ENCODE measurements at places on chromosomes 3 and 15. TPM values are rescaled to one million over a fixed set of nuclear protein-coding genes. Genes with fewer than 3 reads are reported as not detected.

DNA sequence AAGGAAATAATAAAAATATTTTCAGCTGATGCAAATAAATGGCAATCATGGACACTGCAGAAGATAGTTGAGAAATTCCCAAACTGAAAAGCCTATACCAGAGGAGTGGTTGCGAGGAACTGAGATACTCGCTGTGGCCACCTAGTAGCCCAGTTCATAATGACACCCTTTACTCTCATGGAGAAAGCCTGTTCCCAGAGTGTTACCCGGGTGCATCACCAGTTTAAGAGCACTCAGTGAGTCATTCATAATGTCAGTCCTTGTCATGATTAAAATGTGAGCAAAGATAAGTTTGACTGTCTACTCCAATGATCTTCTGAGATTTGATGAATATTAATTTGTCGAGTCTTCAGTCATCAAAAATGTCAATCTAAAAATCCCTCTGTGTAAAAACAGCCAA lies 138.4 kb upstream of the LRRC3B start:
- no peak overlapping the region for H3K27ac ChIP-seq
- no peak for DNase-seq
- H3K4me3 ChIP-seq, result no peak overlapping the region
- H3K4me1 ChIP-seq, result no peaks in the 10 kb centered on the region

DNA sequence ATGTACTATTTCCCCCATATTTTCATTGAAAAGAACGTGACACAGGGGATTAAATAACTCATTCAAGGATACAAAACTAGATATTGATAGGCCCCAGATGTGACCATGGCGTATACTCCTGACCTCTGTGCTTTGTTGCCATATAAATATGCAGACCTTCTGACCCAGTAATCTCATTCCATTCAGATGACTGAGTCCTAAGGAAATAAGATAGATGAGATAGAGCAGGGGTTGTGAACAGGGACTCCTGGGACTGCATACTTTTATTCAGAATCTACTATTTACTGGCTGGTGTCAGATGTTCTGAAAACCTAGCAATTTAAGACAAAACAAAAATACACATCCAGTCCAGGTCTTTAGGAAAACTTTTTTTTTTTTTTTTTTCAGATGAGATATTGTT lies 139.2 kb upstream of the MANF start:
- no peak for DNase-seq
- no peak overlapping the region for H3K4me3 ChIP-seq
- no peak overlapping the region for H3K27ac ChIP-seq

DNA sequence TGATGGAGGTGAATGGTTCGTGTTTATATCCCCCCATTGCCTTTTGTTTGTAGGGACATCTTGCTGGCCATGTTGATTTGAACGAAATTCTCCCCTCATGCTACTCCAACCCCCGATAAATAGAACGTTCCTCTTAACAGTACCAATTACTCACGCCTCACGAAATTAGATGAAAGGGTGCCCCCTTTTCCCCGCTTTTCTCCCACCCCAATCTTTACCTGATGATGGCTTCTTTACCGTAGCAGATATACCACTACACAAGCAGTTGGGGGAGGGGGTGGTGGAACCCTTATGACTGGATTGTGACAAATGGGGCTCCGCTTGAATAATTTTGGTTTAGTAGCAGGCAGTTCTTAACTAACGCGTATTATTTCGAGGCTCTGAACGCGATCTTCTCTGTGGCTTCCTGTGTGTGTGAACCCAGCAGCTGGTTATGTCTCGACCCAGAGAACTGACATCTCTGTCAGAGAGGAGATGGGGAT lies 1.1 kb downstream of the PIAS1 start:
- peak overlapping the region; percentile 94 for H3K27ac ChIP-seq
- DNase-seq, result peak; percentile 85
- peaks cover 2% of the 10 kb centered on the region for H3K27me3 ChIP-seq

The BTLA gene
- total RNA-seq, result 33.7 TPM

The CPN2 gene
- not detected for total RNA-seq

DNA sequence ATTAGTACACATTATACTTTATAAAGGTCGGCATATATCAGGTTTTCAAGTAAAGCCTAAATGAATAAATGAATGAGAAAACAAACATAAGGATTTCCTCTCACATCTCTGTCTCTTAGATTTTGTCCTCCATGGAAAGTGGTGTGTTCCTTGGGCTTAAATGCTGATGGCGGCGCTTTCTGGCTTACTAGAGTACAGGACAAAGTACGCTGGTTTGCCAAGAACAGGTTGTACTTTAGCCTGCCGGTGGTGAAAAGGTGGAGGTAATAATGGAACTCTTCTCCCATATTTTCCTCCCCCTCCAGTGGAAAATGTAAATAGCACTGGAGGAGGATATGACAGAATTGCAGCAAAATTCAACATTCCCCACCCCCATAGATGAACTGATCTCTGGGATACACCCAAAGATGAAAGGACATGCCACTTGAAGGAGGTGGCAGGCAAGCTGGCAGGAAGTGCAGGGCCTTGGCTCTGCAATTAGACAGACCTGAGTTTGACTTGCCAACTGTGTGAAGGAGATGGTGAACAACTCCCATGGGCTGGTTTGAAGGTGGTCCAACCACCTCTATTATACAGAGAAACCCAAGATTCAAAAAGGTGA lies 29.3 kb downstream of the CEP152 start:
- H3K27ac ChIP-seq, result no peak overlapping the region
- no peaks in the 10 kb centered on the region for H3K27me3 ChIP-seq
- H3K4me3 ChIP-seq, result no peak overlapping the region
- H3K36me3 ChIP-seq, result peaks cover 43% of the 10 kb centered on the region
- no peaks in the 10 kb centered on the region for H3K4me1 ChIP-seq

GRCh38 chr3:184648636-184649035 lies 63.2 kb downstream of the MAGEF1 start:
- H3K27ac ChIP-seq, result no peak overlapping the region
- no peaks in the 10 kb centered on the region for H3K36me3 ChIP-seq
- DNase-seq, result no peak
- H3K27me3 ChIP-seq, result peaks cover 5% of the 10 kb centered on the region

DNA sequence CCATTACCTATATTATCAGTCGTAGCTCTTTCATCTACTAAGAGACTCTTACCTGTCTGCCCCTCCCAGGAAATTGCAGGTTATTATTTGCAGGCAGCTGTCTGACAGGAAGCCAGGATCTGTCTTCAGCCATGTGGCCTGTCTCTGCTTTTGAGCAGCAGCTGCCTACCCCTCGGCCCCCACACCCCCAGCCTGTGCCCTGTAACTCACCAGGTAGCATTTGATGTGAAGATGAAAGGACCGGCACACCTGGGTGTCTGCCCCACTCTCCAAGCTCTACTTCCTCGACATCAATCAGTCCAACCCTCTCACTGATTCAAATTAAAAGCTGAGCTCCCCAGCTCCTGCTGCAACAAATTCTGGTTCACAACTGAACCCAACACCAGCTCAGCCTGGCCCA lies 197.2 kb upstream of the CTNNB1 start:
- DNase-seq, result no peak
- H3K4me3 ChIP-seq, result no peak overlapping the region
- no peak overlapping the region for H3K27ac ChIP-seq
- no peaks in the 10 kb centered on the region for H3K4me1 ChIP-seq
- no peaks in the 10 kb centered on the region for H3K36me3 ChIP-seq

The CCDC191 gene
- 0.66 TPM for total RNA-seq

DNA sequence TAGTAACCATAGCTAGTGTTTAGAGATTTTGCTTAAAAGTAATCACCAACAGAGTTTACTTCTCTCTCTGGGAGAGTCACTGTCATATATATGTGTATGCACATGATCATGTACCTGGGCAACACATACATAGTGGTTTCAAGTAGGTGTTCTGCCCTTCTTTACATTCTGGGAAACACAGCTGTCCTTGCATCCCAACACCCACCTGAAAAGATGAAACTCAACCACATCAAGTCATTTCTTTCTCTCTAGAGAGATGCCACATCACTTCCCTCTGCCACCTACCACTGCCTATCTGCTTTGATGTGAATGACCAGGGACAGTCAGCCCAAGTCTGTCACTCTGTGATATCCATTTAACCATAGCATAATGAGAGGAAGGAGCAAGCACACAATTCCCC lies 155.8 kb upstream of the GADL1 start:
- no peaks in the 10 kb centered on the region for H3K27me3 ChIP-seq
- H3K4me1 ChIP-seq, result peaks cover 4% of the 10 kb centered on the region
- H3K27ac ChIP-seq, result no peak overlapping the region

The IL20RB gene
- total RNA-seq, result 1.5 TPM

- no peaks in the 10 kb centered on the region for H3K4me1 ChIP-seq
- no peaks in the 10 kb centered on the region for H3K36me3 ChIP-seq
- no peaks in the 10 kb centered on the region for H3K27me3 ChIP-seq
- no peak overlapping the region for H3K27ac ChIP-seq
Measured at GRCh38 chr15:95574053-95574452, 756.4 kb upstream of the NR2F2 start.

DNA sequence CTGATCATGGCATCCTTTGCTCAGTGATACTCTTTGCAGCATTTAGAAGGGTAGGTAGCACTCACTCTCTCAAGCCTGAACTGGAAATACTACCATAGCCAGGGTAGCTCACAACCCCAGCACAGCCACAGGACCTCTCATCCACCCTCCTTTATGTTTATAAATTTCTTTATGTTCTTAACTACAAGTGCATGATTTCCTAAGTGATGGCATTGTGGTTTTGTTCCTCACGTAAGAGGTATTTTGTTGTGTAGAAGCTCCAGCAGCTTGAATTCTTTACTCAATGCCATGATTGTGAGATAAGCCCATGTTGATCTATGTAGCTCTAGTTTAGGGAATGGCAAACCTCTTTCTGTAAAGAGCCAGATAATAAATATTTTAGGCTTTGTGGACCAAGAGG lies 7.9 kb upstream of the RTP3 start:
- DNase-seq, result no peak
- peaks cover 21% of the 10 kb centered on the region for H3K27me3 ChIP-seq
- H3K36me3 ChIP-seq, result no peaks in the 10 kb centered on the region
- H3K4me3 ChIP-seq, result no peak overlapping the region
- peaks cover 9% of the 10 kb centered on the region for H3K4me1 ChIP-seq
- H3K27ac ChIP-seq, result no peak overlapping the region

- H3K27ac ChIP-seq, result peak overlapping the region; percentile 70
- peaks cover 54% of the 10 kb centered on the region for H3K27me3 ChIP-seq
- DNase-seq, result peak; percentile 92
Measured at GRCh38 chr3:194687638-194688199, 2.0 kb downstream of the FAM43A start.

DNA sequence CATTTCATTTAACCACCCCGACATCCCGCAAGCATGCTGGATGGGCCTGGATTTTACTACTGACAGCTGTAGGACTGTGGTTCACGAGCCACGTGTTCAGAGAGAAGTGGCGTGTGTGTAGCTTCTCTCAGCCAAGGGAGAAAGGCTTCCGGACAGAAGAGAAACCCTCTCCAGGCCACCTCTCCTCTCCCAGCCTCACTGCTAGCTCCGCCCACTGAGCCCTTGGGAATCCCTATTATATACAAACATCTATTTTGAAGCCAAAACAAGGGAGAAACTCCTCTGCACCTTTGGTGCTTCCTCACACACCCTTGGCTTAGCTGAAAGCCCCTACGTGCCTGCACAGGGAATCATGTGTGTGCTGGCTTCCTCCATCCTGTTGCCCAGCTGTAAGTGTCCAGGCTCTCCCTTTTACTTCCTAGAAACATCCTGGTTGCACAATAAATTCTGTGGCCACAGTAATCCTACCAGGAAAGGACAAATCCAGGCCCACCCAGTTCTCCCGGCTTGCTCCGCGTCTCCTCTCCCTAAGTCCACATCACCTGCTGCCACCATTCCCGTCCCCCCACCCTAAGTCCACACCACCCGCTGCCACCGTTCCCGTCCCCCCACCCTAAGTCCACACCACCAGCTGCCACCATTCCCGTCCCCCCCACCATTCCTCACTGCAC lies 30.5 kb downstream of the PCSK6 start:
- H3K36me3 ChIP-seq, result peaks cover 3% of the 10 kb centered on the region
- peaks cover 39% of the 10 kb centered on the region for H3K4me1 ChIP-seq
- no peak for DNase-seq

DNA sequence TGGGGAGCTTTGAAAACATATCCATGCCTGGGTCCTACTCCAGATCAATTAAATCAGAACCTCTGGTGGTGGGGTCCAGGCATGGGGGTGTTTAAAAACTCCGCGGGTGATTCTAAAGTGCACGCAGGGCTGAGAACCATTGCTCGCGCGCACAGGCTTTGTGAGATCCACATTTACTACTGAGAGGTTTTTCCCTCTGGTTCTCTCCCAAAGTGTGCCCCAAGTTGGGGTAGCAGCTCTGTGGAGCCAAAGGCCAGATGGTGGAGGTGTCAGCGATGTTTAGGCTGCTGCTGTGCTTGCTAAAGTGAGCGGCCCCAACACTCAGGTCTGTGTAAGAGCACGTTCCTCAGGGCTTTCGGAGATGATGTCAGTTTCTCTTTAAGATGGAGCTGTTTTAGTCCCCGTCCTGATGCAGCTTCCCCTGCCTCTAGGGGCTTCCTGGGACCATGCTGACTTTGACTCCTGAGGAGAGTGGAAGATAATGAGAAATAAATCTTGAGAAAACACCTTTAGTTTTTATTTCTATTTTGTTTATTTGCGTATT lies 13.4 kb upstream of the MAGEF1 start:
- H3K4me1 ChIP-seq, result no peaks in the 10 kb centered on the region
- peaks cover 34% of the 10 kb centered on the region for H3K27me3 ChIP-seq
- no peaks in the 10 kb centered on the region for H3K36me3 ChIP-seq
- H3K4me3 ChIP-seq, result no peak overlapping the region
- DNase-seq, result no peak

- no peak for DNase-seq
- H3K4me1 ChIP-seq, result no peaks in the 10 kb centered on the region
- H3K4me3 ChIP-seq, result no peak overlapping the region
- H3K27ac ChIP-seq, result no peak overlapping the region
Measured at GRCh38 chr3:44499149-44499898, 21.9 kb upstream of the ZNF445 start.

DNA sequence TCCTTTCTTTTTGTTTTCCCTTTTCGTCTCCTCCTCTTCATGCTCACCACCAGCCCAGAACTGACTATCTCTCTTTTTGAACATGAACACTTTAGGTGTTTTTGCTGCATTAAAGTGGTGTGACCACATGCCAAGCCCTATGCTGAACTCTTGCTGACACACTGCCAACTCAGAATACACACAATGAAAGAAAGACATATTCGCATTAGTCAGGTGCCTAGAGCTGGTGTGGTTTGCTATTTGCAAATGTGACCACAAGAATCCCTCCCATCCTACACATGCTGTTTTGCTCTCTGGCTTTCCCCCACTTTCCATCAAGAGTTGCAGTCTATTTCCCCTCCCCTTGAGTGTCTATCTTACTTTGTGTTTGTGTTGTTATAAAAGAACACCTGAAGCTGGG lies 967.8 kb upstream of the CFAP20DC start:
- peak overlapping the region; percentile 94 for H3K27ac ChIP-seq
- H3K36me3 ChIP-seq, result peaks cover 44% of the 10 kb centered on the region
- peak; percentile 89 for DNase-seq
- H3K4me1 ChIP-seq, result peaks cover 51% of the 10 kb centered on the region
- no peaks in the 10 kb centered on the region for H3K27me3 ChIP-seq
- peak overlapping the region; percentile 73 for H3K4me3 ChIP-seq

Measured in activated CD4-positive, alpha-beta T cell treated with anti-CD3 and anti-CD28 coated beads, Interleukin-2, amount 10 ng/mL, durations not matched to agents 24 days and 14 days (primary cell).